ENCODE measurements at places on chromosomes 6 and 20.

GRCh38 chr20:50924261-50924920, 6.8 kb downstream of the ADNP start:
- DNase-seq = no peak

DNA sequence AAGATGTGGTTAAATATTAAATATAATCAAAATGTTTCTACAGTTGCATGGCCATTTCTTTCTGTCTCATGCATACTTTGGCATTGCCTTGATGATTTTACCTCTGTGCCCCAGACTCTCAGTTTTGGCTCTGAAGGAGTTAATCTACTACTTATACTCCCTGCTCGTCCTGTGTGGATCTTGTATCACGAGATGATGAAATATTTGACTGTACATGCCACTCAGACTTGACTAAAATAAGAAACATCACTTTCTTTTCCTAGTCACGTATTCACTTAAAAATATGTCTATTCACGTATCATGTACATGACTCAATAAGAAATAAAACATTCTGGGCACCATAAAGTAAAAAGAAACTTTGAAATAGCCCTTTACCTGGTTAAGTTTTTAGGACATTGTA, 397.7 kb downstream of the RFPL4B start:
- DNase-seq = no peak

DNA sequence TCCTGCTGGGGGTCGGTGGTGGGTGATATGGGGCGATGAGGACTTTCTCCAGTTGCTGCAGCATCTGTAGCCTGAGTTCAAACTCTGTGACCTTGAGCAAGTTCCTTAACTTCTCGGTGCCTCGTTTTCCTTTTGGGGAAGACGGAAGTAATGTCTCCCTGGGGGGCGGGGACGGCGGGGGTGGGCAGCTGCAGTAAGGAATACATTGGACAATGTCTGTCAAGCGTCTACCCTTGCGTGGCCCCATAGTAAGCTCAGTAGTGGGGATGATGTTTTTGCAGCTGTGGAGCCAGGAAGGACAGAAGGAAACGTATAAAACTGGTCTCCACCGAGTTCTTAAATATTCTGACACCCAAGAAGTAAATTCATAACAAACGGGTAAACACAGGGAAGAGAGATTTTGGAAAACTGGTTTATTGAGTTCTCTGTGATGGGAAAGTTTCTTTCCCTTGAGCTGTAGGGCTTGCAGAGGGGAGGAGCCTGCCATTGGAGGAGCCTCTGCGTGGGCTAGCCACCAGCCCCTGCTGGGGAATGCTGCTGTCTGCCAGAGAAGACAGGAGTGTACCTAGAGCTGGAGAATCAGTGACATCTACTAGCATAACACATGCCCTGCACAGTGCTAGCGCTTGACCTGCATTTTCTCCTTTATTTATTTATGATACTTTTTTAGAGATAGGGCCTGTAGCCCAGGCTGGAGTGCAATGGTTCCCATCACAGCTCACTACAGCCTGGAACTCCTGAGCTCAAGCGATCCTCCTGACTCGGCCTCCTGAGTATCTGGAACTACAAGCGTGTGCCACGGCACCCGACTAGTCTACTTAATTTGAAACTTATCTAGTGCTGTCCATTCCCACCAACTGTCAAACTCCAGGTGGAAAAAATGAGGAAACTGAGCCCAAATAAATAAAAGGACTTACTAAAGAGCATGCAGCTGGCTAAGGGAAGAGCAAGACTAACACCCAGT, 1.2 kb upstream of the ACSS1 start:
- DNase-seq = no peak

DNA sequence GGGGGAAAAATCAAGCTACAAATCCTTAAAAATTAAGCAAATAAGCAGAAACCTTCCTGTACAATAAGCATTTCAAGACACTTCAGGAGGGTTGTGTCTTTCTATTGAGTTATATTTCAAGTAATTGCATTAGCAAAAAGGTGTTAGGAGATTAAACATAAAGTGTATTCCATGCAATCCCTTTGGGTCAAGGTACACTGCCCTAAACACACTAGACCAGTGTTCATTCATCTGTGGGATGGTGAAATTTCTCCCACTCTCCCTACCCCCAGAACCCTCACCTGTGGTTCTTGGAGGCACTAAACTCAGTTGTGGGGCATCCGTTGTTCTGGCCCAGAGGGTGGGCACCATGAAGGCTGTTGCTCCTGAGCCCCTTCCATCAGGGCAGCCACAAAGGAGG, 205.1 kb upstream of the SGK1 start:
- DNase-seq = no peak

DNA sequence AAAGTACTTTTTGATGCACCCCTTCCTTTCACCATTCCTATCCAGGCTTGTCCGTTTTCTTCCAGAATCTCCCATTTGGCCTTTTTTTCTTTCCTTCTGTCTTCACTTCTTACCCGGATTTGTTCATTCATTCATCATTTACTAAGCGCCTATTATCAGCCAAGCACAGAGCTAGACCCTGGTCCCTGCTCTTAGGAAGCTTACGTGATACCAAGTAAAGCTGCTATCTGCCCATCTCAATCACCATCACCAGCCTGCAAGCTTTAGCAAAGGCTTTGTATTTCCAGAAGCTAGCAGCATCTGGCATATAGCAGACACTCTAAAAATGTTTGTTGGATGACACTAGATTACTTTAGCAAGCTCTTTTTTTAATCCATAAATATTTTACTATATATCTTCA, 4.8 kb downstream of the NDRG3 start:
- no peak for DNase-seq

DNA sequence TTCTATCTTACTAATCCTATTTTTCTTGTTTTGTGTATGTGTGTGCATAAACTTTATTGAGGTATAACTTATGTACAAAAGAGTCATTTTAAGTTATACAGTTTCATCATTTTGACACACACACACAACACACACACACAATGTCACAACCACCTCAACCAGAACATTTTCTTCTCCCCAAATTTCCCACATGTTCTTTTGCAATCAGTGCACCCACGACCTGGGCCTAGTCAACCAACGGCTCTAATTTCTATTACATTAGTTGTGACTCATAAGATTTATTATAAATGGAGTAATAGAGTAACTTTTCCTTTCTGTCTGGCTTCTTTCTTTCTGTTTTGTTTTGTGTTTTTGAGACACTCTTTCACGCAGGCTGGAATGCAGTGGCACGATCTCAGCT, 9.8 kb upstream of the POM121L2 start:
- no peak for DNase-seq

- no peak for DNase-seq
Observed at GRCh38 chr6:6728169-6728941, 139.8 kb downstream of the LY86 start.

DNA sequence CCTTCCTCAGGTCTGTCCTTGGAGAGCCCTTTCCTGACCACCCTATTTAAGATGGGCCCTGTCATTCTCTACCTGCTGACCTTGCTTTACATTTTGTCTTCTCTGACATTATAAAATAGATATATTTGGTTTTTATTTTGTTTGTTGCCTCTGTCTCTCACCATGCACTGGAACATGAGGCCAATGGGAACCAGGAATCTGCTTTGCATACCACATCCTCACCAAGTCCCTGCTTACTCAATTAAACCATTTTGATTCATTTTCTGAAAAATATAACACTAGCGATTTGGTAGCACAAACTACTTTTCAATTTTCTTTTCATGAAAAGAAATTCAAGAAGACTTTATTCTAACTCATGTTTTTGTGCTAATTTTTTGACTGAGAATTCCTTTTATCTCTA, 32.8 kb upstream of the POPDC3 start:
- no peak for DNase-seq

- no peak for DNase-seq
Observed at GRCh38 chr6:939526-940252, 246.8 kb upstream of the EXOC2 start.

DNA sequence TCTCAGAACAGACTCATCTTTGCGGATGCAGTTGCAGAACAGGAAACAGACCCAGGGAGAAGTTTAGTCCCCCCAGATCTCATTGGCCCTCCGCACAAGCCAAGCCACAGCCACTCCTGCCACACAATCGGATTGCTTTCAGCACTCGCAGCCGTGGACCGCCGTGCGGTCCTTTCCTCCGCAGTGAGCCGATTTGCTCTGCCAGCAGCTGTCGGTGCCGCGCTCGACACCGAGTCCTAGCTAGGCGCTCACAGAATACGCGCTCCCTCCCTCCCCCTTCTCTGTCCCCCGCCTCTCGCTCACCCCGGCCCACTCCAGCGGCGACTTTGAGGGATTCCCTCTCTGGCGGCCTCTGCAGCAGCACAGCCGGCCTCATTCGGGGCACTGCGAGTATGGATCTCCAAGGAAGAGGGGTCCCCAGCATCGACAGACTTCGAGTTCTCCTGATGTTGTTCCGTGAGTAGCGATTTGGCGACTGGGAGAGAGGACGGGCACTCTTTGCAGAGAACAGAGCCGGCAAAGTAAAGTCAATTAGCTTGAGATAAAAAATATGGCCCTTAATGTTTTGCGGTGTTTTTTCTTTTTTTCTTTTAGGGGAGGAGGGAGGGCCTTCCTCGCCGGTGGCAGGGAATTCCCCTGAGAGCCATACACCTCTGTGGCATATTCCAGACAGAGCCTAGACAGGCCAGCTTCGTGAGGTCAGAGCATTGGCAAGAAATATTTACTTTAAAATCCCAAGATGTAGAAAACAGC, at the start of gene LAMP5:
Gene LAMP5 (plus strand): TSS at position 130 of the 753 bp plus-strand sequence. CDS start 263 bp downstream, at position 393.
- DNase-seq = no peak

- DNase-seq = no peak
Observed at GRCh38 chr20:37229357-37229756, 32.3 kb downstream of the GHRH start.

- DNase-seq = no peak
Observed at GRCh38 chr6:129607581-129608186, 102.3 kb downstream of the ARHGAP18 start.

DNA sequence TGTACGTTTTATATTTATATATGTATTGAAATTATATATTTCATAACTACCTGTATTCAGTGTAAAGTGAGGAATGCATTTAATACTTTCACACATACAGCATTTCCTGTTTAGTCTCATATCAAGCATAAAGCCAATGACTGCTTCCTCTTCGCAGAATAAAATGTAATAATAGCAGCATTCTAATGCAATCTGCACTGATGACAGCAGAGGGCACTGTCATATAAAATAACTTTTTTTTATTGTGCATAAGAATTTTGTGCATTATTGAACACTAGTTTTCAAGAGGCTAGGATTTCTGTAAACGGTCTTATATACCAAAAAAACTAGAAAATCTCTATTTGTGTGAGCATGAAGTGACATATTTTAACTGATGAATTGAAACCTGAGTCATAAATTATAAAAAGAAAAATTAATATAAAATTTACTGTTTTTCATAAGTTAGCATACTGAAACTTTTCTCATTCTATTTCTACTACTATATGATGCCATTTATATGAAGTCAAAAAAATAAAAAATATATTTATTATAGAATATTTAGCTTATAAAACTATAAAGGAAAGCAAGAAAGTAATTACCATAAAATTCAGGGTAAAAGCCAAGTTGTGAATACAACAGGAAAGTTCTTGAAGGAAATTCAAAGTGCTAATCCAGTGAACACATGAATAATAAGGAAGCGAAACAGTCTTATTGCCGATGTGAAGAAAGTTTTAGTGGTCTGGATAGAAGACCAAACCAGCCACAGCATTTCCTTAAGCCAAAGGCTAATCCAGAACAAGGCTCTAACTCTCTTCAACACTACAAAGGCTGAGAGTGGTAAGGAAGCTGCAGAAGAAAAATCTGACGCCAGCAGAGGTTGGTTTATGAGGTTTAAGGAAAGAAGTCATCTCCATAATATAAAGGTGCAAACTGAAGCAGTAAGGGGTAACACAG, 36.3 kb downstream of the RNF146 start:
- no peak for DNase-seq

DNA sequence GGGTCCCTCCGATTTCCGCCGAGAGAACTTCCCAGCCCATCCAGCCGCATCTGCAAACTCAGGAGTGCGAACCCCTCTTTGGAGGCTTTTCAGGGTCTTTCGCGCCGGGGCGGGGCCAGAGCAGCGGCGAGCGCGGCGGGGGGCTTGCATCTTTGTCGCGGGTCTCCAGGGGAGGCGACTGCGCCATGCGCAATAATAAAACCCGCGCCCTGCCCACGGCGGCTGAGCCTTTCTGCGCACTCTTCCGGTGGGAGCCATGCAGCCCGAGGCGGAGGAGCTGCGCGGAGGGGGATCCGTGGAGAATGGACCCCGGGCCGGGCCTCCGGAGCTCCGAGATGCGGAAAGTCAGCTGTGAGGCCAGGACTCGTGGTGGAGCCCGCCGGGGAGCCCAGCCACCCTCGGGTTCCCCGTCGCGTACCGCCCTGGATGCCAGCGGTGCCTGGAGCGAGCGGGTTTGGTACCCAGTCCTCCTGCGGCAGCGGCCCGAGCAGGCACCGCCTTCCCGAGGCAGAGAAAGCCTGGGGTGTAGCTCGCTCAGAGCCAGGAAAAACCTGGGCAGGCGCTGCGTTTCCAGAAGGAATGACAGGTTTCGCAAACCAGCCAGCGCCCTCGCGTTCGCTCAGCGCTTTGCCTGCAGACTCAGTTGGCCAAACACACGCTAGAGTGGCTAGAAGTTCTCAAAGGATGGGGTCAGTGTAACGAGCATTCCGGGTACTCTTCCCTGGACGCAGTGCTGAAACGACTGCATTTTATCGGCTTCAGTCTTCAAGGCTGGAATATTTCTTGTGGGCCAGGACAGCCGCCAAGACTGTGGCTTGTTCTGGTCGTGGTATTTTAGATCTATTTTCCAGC, 1.2 kb downstream of the AKAP12 start:
- DNase-seq = no peak

DNA sequence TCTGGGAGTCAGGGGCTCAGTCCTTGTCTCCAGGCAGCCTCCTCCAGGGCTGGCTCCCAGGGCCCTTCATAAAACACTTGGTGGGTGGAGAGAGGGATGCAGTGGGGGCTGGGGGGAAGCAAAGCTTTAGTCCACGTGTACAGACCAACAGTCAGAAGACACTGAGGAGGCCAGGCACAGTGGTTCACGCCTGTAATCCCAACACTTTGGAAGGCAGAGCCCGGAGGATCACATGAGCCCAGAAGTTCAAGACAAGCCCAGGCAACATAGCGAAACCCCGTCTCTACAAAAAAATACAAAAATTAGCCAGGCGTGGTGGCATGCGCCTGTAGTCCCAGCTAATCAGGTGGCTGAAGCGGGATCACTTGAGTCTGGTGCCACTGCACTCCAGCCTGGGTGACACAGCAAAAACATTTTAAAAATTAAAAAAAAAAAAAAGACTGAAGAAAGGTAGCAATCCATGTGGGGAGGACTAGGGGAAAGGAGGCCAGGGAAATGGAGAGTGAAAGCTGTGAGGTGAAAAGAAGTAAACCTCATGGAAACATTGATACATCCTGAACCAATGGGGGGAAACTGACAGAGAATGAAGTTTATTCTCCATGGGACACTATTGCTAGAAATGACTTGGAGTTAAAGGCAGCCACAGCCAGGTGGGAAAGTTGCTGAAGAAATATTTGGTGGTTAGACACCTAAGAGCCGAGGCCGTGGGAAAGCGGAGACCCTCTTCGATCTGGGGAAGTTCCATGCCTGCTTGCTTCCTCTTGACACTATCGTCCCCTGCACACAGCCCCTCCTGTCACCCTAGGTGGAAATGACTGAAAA, 35.4 kb downstream of the PIM1 start:
- DNase-seq = no peak

- DNase-seq = no peak
Observed at GRCh38 chr6:77298283-77298682, 165.0 kb downstream of the HTR1B start.

All from stimulated activated CD4-positive, alpha-beta T cell treated with anti-CD3 and anti-CD28 coated beads, Interleukin-15, amount 100 ng/mL, for 1 hour (primary cell).